ENCODE measurements at places on chromosomes 16 and 17. TPM values are rescaled to one million over a fixed set of nuclear protein-coding genes. Genes with fewer than 3 reads are reported as not detected.

CES4A gene
- not detected for total RNA-seq

ABCC6 gene
- total RNA-seq = 3.1 TPM

ANKS4B gene
- total RNA-seq = not detected

CNTROB gene
- 29.3 TPM for total RNA-seq

RHBDF1 gene
- 24.9 TPM for total RNA-seq

GLP2R gene
- not detected for total RNA-seq

FBXO39 gene
- total RNA-seq = not detected

CCL7 gene
- not detected for total RNA-seq

GRCh38 chr16:9521749-9522370 lies 430.4 kb downstream of the HAPSTR1 start:
- no peak for DNase-seq

GRCh38 chr17:1562176-1562643 lies 382 bp downstream of the PITPNA start:
- peak; percentile 29 for DNase-seq

- no peak for DNase-seq
Measured at GRCh38 chr16:16022683-16023064, 73.3 kb downstream of the ABCC1 start.

DNA sequence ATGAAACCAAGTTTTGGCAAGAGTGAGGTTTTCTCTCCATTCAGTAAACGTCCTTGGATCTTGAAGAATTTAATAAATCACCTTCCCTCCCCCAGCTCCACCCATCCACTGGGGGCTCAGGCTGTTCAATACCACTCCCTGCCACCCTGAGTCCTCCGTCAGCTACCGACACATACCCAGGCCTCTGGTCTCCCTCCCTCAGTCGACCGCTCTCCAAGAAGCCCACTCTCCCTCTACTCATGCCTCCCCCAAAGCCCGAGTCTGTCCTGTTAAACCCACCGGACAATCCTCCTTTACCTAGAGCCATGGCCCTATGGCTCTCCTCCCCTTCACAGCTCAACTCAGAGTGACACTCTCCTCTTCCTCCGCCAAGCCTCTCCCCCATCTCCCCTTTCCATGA lies 19.7 kb upstream of the SLC4A1 start:
- no peak for DNase-seq

DNA sequence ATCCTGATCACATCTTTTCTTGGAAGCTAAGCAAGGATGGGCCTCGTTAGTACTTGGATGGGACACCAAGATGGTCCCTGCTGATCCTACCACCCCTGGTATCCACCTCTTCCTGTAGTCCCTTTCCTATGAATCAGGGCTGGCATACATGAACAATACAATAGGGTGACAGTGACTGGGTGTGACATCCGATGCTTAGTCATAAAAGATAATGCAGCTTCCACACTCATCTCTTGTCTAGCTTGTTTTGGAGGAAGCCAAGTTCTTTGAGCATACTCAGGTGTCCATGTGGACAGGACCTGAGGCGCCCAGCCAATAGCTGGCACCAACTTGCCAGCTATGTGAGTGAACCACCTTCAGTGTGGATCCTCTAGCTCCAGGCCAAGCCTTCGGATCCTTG lies 62.5 kb upstream of the NFAT5 start:
- DNase-seq = no peak

GRCh38 chr16:54073356-54073755 lies 213.2 kb downstream of the IRX3 start:
- DNase-seq = no peak

DNA sequence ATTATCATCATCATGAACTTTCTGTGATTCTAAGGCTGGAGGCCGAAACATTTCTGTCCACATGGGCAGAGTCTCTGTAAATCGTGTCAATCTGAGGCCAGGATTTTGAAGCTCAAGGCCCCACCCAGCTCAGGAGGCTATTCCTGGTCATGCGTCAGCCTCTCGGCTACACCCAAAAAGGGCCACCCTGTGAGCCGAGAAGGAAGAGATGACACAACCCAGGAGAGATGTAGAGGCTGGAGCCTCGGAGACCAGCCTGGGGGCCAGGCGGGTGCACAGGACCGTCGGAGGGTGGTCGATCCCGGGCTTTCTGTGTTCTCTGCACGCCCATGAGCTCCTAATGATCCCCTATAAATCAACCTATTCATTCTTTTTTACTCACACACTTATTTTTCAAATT lies 1.1 kb upstream of the CACNG1 start:
- no peak for DNase-seq

GRCh38 chr16:12580809-12581208 lies 222.9 kb downstream of the CPPED1 start:
- DNase-seq = no peak

GRCh38 chr16:4324492-4325252 lies 8.8 kb downstream of the GLIS2 start:
- no peak for DNase-seq

DNA sequence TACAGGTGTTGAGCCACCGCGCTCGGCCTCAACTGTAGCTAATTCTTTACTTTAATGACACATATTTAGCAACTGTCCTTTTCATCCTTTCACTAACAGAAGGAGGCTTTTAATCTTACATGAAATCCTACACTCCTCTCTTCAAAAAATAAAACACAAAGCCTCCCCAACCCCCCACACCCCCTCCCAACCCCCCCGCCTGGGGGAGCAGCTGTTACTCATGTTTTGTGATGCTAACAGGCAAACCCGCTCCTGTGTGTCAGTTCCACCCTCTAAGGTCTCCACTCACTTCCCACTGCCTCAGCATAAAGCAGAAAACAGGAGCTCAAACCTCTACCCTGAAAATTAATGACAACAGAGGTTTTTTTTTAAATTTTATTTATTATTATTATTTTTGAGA lies 55.4 kb upstream of the SLC25A19 start:
- no peak for DNase-seq

DNA sequence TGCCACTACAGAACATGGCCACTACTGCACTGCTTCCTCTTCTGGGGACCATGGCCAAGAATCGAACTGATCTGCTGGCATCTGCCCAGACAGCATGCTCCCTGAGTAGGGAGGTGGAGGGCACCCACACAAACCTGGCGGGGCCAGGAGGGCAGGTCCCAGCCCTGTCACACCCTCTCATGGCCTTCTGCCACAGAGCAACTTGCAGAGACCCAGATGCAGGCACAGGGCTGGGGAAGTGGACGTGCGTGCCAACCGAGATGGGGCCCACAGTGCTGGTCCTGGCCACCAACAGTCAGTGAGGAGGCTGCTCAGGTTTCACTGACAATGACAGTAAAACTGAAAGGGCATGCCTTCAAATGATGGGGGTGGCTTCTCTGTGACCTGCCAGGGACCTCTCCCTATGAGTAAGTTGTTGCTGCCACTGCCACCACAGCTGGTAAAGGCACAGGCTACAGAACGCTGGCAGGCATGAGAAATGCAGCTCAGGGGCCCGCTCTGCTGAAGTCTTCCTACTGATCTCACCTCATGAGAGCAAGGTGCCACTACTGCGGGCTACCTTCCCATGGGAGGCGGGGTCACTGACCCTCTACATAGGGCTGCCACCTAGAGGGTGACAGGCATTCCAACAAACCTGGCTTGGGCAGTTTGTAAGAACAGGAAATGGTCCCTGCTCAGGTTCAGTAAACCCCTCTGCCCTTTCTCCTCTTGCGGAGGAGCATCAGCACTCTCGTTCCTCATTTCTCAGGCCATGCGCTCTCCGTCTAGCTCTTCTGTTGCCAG lies 15.5 kb downstream of the HIC1 start:
- no peak for DNase-seq

- DNase-seq = no peak
Measured at GRCh38 chr16:76214856-76215255, 62.3 kb upstream of the CNTNAP4 start.
